ENCODE measurements at places on chromosomes 2 and 18. TPM values are rescaled to one million over a fixed set of nuclear protein-coding genes. Genes with fewer than 3 reads are reported as not detected.
A peak's percentile ranks its signal among the peaks of the same experiment; 100 is the strongest.

DNA sequence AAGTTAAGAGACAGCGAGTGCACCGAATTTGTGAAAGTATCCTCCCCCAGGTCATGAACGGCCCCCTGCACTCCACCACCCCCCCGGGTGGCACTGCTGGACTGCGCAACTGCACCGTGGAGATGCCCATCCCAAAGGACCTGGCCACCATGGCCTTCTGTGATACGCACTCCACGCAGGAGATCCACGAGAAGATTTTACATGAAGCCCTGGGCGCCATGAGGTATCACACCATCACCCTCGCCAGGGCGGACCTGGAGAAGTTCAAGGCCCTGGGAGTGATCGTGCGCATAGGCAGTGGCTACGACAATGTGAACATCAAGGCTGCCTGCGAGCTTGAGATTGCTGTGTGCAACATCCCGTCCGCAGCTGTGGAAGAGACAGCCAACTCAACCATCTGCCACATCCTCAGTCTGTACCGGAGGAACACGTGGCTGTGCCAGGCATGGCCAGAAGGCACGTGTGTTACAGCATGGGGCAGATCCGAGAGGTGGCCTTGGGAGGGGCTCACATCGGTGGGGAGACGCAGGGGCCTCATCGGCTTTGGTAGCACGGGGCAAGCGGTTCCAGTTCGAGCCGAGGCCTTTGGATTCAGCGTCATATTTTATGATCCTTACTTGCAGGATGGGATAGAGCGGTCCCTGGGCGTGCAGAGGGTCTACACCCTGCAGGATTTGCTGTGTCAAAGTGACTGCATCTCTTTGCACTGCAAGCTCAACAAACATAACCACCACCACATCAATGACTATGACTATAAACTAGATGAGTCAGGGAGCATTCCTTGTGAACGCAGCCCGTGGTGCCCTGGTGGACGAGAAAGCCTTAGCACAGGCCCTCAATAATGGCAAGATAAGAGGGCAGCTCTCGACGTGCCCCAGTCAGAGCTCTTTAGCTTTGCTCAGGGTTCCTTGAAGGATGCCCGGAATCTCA, 290.8 kb upstream of the MC4R start:
- H3K27me3 ChIP-seq: no peaks in the 10 kb centered on the region
- no peak overlapping the region for H3K4me3 ChIP-seq
- no peak overlapping the region for H3K27ac ChIP-seq
- no peaks in the 10 kb centered on the region for H3K4me1 ChIP-seq
- no peaks in the 10 kb centered on the region for H3K36me3 ChIP-seq
- no peak for DNase-seq

DNA sequence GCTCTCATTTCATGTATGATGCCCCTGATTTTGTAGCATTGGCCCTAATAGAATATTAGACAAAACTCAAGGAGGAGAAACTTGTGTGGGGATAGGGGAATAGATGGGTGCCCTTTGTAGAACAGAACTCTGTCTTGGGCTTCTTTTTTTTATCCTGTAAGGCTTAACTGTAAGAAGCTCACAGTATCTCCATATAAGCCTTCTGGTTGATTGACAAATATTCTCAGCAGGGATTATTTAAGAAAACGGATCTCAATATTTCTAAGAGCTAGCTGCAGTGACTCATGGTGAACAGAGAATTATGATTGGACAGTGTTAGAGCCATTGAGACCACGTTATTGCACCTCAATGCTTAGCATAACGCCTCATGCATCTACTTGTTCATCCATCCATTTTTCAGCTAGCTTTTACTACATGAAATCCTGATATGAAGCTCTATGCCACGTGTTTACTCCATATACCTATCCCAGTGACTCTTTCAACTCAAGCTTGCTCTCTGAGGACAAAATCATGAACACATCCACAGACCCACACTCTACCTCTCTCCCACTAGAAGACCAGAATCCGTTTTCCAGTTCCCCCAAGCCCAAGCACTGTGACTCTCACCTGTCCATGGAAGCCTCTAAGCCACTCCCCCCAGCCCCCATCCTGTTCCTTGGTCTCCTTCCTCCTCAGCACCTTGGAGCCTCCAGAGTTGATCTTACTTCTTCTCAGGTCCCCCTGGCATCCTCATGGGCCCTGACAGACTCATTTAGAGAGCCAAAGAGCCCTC, 99.2 kb downstream of the BCL2L11 start:
- no peaks in the 10 kb centered on the region for H3K36me3 ChIP-seq
- no peak for DNase-seq
- no peaks in the 10 kb centered on the region for H3K4me1 ChIP-seq
- no peak overlapping the region for H3K27ac ChIP-seq

DNA sequence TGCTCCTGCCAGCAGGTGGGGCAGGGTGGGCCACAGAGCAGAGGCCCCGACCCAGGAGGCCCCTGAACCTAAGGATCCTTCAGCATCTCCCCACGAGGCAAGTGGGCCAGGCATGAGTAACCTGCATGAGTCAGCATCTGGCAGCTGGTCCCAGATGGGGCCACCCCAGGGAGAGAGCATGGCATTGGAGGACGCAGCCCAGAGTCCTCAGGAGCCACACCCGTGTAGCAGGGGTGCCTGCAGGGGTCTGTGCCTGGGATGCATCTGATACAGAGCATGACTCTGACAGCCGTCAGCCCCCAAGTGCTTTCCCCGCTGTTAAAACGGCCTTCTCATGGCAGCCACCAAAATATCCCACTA, 185.6 kb upstream of the SALL3 start:
- no peak overlapping the region for H3K27ac ChIP-seq
- no peaks in the 10 kb centered on the region for H3K27me3 ChIP-seq
- no peak for DNase-seq
- no peaks in the 10 kb centered on the region for H3K36me3 ChIP-seq

DNA sequence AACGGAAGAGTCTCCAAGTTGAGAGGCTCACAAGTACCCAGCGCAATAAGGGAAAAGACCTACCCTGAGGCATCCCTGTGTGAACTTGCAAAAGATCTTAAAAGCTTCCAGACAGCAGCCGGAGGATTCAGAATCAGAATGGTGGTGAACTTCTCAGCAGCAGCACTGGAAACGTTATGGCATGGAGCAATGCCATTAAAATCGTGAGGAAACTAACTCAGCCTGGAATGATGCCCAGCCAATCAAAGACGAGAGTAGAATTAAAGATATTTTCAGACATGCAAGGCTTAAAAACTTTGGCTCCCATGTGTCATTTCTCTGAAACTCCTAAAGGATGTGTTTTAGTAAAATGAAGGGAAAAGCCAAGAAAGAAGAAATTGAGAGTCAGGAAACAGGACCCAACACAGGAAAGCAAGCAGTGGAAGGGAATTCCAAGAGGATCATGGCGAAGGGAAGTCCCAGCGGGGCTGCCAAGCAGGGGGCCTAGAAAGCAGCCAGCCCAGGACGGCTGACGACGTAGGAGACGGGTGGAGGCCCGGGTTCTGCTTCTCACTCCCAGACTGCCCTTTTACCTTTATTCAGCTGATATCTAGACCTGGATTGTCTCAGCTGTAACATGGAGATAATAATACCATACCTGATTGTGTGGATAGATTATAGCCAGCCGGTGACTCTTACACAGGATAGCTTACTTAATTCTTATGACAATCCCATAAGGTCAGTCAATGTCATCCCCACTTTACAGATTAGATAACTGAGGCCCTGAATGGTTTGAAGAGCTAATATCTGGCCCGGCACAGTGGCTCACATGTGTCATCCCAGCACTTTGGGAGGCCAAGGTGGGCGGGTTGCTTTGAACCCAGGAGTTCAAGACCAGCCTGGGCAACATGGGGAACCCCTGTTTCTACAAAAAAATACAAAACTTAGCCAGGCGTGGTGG, 92.8 kb downstream of the ASAP2 start:
- no peak for DNase-seq
- no peaks in the 10 kb centered on the region for H3K27me3 ChIP-seq
- H3K27ac ChIP-seq: no peak overlapping the region
- H3K4me3 ChIP-seq: no peak overlapping the region
- H3K4me1 ChIP-seq: peaks cover 3% of the 10 kb centered on the region
- H3K36me3 ChIP-seq: no peaks in the 10 kb centered on the region

DNA sequence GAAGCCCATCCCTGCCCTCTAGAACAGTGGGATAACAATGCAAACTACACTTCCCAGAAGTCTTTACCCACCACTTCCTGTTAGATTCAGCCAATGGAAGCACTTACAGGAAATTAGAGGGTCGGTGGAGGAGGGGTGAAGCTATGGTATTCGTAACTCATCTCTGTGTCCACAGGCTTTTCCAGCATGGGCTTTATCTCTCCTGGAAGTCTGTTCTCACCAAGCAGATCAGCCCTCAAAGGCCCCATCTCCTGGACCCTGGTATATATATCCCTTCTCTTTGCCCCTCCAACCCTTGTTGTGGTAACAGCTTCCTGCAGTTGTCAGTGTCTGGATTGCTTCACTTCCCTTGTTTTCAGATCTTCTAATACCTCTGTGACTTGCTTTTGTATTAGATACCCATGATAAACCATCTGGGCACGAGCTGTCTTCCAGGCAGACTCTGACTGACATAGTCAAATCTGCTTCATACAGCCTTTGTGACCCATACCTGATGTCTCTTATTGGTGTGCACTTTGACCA, 475.0 kb upstream of the POU3F3 start:
- H3K27me3 ChIP-seq: no peaks in the 10 kb centered on the region
- no peak for DNase-seq
- no peak overlapping the region for H3K4me3 ChIP-seq
- no peaks in the 10 kb centered on the region for H3K36me3 ChIP-seq

Gene CFAP65
- total RNA-seq: 18.7 TPM

Gene VWC2L
- not detected for total RNA-seq

- peak; percentile 93 for DNase-seq
- no peaks in the 10 kb centered on the region for H3K27me3 ChIP-seq
- H3K36me3 ChIP-seq: no peaks in the 10 kb centered on the region
- peaks cover 58% of the 10 kb centered on the region for H3K4me1 ChIP-seq
- H3K4me3 ChIP-seq: no peak overlapping the region
Observed at GRCh38 chr2:46847185-46847710, 68.4 kb downstream of the MCFD2 start.

Data from upper lobe of left lung (tissue), 6 donors.